ENCODE measurements at places on chromosomes 6 and 20.
A peak's percentile ranks its signal among the peaks of the same experiment; 100 is the strongest.

- DNase-seq: no peak
Measured at GRCh38 chr20:19253916-19254820, 41.7 kb downstream of the SLC24A3 start.

- DNase-seq: peak; percentile 30
Measured at GRCh38 chr6:29702519-29703103, 20.6 kb upstream of the HLA-F start.

- DNase-seq: no peak
Measured at GRCh38 chr6:168007592-168008338, 10.3 kb downstream of the KIF25 start.

- no peak for DNase-seq
Measured at GRCh38 chr6:34177181-34177591, 31.3 kb upstream of the GRM4 start.

- DNase-seq: no peak
Measured at GRCh38 chr20:58228103-58228483, 360 bp downstream of the ANKRD60 start.

DNA sequence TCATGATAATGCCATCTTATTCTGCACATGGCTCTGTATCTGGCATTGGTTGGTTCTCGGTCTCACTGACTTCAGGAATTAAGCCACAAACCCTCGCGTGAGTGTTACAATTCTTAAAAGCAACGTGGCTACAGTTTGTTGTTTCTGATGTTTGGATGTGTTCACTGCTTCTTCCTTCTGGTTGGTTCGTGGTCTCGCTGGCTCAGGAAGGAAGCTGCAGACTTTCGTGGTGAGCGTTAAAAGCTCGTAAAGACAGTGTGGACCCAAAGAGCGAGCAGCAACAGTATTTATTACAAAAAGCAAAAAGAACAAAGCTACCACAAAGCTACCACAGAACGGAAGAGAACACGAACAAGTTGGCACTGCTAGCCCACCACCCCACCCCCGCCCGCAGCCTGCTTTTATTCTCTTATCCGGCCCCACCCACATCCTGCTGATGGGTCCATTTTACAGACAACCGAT is 51.1 kb downstream of the MYLIP start:
- peak; percentile 14 for DNase-seq

- DNase-seq: no peak
Measured at GRCh38 chr20:38970302-38970701, 8.2 kb downstream of the DHX35 start.

DNA sequence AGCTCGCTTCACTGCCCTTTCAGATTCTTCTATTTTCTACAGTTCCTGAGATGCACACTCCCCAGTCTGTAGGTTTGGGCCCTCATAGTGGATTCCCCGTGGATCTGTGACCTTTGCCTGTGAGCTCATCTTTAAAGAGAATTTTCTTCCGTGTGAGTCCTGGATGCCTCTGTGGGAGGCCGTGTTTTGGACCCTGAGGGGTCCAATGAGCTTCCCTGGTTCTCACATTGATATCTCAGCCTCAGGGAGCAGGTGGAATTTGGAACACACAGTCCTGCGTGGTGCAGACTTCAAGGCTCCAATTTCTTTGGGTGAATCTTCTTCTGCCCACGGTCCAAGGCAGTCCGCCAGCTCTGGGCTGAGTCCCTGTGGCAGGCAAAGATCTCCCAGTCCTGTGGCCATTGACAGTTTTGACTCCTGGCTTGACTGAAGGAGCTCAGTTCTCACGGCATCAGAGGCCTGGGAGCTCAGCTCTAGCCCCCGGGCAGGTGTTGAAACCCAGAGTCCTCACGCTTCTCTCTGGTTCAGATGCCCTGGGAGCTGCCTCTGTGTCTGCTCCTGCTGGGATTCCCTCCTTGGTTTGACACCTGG is 61.0 kb downstream of the PSMG4 start:
- no peak for DNase-seq

- no peak for DNase-seq
Measured at GRCh38 chr6:74222768-74223333, 526.8 kb downstream of the CD109 start.

DNA sequence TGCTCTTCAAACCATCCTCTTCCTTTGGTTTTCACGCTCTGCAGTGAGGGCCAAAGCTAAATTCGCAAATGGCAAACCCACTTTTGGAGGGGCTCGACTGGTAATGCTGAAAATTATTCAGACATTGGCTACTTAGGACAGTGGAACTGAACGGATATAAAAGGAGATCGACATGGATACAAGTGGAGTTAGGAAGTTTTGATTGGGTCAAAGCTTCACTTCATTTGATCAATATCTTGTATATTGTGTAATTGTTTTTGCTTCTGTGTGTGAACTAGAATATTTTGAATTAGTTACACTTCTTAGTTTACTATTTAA is 1.2 kb downstream of the FAM8A1 start:
- DNase-seq: no peak

DNA sequence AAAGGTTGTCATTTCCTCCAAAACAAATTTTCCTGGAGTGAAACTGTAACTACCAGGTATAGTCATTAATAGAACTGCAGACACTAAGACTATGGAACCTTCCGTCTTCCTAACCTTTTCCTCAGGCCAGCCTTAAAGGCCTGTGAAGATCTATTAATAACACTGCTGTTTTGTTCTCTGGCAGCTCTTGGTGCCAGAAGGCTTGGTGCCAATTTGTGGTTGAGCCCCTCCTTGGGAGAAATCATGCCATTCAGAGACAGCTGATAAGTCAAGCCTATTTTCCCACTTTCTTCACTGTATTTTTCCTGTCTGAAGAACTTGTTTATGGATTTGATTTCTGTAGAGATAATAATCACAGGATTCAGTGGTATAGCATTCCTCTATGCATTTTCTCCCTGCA is 64.8 kb downstream of the HCRTR2 start:
- DNase-seq: no peak

GRCh38 chr6:30726506-30727413 is 6.6 kb downstream of the TUBB start:
- DNase-seq: no peak

DNA sequence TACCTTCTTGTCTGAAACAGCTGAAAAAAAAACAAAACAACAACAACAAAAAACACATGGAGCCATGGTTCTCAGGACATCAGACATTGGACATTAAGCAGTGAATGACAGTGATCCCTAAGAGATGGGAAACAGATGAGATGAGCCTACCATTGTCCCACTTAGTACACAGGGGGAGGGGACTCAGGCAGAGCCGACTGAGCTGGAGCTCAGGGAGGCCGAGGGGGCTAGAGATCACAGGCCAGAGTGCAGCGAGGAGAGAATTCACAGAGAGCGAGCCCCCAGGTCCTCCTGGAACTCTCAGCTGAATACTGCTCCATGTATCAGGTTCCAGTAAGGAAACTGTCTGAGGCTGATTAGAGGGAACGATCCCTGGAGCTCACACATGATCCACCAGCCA is 134.6 kb downstream of the GRM4 start:
- DNase-seq: no peak

DNA sequence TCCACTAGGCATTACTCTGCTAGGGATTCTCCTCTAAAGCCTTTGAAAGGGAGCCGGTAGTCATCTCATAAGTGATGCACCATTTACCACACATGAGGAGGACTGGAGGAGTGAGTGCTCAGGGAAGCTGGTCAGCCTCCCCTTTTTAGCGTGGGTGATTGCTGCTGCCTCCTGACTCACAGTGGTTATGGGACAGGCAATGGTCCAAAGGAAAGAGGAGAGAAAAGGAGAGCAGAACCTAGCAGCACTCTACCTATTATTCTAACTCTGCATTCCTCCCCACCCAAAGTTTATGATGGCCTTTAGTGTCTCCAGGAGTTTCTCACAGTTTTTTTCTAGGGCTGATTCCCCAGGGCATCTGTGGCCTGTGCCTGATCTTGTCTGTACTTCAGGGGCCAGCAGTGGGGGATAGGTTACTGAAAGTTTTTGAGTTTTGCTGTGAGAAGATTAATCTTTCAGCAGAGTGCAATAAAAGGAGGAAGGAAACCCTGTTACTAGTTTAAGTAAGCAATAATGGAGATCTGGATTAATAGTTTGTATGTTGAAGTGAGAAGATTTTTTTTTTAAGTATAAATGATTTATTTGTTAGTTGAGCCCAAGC is 36.4 kb upstream of the GCLC start:
- no peak for DNase-seq

- no peak for DNase-seq
Measured at GRCh38 chr6:128284128-128284527, 236.3 kb downstream of the PTPRK start.

DNA sequence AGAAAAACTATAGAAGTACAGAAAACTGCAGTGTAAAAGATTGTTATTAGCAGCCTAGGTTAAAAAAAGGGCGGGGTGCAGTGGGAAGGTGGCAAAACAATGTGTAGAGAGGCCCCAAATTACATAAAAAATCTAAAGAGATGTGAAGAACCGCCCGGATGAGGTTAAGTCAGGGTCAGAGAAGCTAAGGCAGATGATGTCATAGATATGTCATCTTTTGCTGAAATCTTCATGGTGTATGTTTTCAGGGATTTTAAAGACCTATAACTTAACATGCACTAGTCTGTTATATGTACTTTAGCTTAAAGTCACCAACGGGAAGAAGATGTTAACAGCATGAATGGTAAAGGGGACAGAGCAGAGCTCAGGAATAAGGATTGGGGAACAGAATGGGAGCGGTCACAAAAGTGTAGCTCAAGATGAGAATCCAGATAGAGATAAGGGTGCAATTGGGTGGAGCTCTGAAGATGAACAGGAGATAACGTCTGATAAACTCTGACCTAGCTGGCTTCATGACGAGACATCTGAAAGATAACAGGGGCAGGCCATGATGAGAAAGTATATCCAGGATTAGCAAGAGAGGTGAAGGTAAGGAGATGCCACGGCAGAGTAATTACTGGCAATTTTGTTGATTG is 83.4 kb downstream of the TFAP2A start:
- no peak for DNase-seq

DNA sequence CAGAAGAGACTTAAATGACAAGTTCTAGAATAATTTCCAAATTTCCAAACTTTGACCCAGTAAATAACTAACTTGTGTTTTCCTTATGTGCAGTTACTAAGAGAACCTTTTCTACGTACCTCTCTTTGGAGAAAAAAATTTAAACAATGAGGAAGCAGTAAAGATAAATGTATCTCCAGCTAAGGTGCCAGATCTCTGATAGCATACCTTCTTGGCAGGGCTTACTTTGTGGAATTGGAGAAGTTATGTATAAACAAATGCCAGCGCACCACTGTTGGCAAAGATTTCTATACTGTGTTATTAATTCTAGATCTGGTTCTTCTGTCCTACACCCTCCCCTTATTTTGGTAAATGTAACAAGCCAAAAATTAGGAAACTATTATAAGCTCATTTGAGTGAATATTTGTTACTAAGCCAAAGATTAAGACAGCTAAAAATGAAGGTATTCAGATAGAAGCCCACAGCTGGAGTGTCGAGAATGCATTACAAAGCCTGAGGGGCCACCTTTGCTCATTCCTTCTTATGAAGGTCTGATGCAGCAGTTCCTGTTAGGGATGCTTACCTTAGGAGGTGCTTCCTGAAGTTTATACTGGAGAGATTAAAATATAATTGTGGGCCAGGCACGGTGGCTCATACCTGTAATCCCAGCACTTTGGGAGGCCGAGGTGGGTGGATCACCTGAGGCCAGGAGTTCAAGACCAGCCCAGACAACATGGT is 373.1 kb upstream of the SOX4 start:
- DNase-seq: no peak

- DNase-seq: no peak
Measured at GRCh38 chr6:149445095-149445466, 39.7 kb downstream of the ZC3H12D start.

- no peak for DNase-seq
Measured at GRCh38 chr6:19655744-19656143, 181.4 kb upstream of the ID4 start.

DNA sequence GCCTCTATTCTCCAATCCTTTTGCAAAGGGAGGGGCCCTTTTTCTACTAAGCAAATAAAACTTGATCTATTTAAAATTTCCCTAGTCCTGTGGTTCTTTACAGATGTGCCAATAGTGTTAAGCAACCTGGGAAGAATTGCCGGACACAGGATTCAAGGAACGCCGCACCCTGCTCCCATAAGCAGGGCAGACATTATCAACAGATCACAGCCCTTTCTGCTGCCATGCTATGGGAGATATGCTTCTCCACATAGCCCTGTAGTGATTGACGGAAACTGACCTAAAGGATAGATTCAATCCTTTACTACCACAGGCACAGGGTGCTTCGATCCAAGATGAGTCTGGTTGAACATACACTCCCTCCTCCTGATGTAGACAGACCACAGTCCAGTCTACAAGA is 118.4 kb upstream of the TRAF3IP2 start:
- no peak for DNase-seq

DNA sequence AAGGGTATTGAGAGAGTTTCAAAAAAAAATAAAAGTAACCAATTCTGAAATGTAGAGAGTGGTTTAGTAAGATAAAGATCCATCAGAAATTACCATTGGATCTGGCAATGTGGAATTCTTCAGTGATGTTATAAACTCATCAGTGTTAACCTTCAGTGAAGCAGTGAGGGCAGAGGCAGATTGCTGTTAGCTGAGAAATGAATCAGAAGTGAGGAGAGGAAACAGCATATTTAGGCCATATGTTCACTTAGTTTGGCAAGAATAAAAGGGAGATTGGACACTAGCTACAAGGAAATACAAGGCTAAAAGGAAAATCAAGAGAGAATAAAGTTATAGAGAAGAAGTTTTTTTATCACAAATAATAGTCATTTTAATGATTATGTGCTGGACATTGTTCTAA is 9.6 kb downstream of the KCNQ5 start:
- no peak for DNase-seq

DNA sequence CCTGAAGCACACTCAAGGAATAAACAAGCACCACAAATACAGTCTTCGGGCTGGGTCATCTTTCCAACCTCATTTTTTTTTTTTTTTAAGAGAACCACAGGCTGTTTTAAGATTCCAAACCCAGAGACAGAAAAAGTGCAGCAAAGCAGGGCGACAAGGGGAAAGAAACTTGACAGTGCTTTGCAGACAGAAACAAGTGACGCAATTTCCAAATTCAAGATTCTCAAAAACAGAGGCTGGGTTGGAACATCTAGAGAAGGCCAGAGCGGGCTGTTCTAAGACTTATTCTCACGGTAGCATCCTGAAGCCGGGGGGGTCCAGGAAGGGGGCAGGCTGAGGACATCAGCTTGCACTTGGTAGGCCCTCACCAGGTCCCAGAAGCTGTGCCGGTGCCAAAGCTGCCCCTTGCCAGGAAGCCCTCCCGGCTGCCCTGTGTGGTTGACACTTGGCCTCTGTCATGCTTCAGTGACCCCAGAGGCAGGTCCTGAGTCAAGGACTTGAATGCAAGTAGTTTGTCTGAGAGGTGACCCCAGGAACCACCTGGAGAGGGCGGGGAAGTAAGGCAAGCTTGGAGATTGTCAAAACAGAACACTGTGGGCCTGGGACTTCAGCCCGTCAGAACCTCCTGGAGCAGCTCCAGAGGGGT is 50.5 kb downstream of the BMP7 start:
- DNase-seq: no peak

GRCh38 chr6:128251445-128252340 is 268.7 kb downstream of the PTPRK start:
- DNase-seq: no peak

All from stimulated activated CD8-positive, alpha-beta memory T cell treated with anti-CD3 and anti-CD28 coated beads, Interleukin-15, amount 100 ng/mL, for 4 hours (primary cell).